Stimulated activated memory B cell treated with anti-CD40 and anti-IgM and Interleukin-4, amounts not matched to agents 10 μg/mL and 1 μg/mL and 100 μg/mL, for 72 hours (primary cell): ENCODE measurements at places on chromosomes 13 and 19.

DNA sequence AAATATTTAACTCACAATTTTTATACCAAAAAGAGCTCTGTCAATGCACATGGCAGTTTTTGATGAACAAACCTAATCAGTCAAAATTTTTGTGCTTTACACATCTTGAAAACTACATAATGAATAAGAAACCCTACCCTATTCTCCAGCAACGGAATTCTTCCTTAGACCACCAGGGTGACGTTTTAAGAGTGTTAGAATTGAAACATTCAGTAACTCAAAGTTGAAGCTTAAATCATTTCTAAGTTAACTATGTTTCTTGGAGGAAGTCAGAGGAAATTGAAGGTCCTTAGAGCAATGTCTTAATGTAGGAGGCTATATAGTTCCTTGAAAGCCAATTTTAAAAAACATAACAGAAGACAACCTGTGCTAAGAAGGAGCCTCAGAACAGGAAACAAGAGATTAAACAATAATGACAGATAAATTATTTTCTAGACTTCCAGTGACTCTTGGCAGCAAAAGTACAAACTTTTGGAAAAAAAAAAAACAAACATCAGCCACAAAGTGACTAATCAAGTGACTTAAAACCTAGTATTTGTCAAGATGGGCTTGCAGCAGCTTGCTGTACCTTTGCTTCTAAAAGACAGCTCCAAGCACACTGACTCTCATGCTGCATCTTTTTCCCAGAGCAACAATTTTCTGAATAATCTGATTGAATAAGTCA is 6.2 kb downstream of the SPRY2 start:
- no peak for ATAC-seq

DNA sequence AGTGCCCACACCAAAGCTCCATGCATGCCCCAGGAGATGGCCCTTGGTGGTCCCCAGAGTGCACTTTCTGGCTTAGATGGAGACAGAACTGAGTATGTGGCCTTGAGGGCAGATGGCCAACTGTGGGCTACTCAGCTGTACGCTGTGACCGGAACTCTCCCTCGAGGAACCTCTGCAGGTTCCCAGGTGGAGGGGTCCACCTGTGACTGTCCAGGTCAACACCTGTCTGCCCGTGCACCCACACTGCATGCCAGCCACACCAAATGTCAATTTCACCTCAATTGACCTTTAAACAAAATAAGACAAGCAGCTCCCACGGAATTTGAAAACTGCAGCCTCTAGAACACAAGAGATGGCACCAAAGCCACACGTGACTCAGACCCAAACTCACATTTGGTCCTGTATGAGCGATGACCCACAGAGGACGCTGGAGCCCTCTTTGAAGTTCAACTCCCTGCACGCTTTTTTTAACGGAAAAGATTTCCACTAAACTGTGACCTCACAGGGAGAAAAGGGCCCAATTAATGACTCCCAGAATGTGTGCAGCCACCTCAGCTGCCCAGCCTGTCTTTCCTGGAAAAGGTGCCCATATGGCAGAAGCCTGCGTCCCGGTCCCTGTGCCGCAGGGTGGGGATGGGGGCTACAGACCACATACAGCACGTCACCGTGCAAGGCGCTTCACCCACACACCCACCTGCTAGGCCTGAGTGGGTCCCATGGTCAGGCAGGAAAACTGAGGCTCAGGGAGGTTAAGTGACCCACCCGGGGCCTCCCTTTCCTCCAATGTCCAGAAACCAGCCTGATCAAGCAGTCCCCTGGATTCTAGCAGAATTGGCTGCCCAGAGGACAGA is 47.7 kb downstream of the KLF2 start:
- peak; percentile 3 for ATAC-seq

DNA sequence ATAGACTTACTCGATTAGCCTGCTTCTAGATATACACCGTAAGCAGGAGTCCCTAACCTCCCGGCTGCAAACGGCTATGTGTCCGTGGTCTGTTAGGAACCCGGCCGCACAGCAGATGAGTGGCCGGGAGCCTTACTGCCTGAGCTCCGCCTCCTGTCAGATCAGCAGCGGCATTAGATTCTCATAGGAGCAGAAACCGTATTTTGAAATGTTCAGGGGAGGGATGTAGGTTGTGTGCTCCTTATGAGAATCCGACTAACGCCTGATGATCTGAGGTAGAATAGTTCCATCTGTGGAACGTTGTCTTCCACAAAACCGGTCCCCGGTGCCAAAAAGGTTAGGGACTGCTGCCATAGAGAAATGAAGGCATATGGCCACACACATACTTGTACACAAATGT is 1491.9 kb downstream of the SLITRK5 start:
- no peak for ATAC-seq

- ATAC-seq = no peak
Measured at GRCh38 chr13:107005577-107005976, 437.6 kb upstream of the ARGLU1 start.

- ATAC-seq = peak; percentile 49
Measured at GRCh38 chr19:38851622-38852230, 1.9 kb upstream of the HNRNPL start.

GRCh38 chr19:15254547-15254946 is 22.3 kb upstream of the EPHX3 start:
- ATAC-seq = no peak

DNA sequence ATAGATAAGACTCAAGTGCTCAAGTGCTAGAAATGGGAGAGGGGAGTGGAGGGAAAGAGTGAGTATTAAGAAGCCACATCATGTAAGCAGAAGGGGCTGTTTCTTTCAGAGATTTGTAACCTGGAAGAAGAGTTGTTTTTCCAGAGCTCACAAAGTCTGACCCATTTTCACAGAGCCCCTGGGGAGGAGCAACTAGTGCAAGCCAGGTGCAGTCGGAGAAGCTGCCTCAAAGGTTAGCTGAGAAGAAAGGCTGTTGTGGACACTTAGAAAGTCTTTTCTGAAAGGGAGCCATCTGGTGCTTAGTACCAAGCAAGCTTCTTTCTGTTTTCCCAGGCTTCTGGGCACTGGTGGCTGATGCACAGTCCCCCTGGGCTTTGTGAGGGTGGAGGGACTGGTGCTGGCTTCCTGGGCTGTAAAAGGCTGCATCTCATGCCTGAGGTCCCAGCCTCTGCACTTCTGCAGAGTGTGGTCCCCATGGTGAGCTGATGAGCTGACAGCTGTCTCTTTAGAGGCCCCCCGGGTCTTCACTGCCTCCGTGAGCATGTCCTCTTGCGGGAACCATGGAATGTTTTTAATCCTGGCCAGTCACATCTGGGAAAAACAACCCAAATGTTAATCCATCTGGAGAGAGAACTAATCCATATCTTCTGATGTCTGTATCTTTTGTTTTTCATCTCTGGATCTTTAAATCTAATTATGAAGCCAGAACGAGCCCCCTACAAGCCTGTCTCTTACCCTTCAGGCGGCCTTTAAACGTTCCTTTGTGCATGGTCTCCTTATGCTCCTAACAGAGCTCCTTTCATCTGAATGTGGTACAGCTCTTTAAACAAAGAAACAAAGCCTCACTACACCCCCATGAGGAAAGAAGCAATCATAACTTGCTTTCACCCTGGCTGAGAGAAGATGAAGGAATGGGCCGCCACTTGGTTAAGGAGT is 40.2 kb downstream of the OLFM4 start:
- no peak for ATAC-seq

GRCh38 chr13:69793783-69794453 is 313.7 kb upstream of the ATXN8OS start:
- no peak for ATAC-seq

DNA sequence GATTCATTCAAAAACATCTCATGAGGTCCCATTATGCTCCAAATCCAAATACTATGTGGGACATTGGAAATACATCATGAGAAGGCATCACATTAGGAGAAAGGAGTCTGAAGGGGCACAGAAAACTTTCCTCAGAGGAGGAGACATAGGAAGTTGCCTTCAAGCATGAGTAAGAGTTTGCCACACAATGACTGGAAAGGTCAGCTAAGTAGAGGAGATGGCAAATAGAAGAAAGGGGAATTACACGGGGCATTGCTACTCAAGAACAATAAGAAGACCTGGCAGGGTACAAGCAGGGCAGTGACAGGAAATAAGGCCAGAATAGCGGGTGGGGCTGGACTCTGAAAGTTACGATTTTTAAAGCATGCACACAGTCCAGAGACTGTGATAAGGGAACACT is 231.6 kb downstream of the SPRY2 start:
- ATAC-seq = no peak

DNA sequence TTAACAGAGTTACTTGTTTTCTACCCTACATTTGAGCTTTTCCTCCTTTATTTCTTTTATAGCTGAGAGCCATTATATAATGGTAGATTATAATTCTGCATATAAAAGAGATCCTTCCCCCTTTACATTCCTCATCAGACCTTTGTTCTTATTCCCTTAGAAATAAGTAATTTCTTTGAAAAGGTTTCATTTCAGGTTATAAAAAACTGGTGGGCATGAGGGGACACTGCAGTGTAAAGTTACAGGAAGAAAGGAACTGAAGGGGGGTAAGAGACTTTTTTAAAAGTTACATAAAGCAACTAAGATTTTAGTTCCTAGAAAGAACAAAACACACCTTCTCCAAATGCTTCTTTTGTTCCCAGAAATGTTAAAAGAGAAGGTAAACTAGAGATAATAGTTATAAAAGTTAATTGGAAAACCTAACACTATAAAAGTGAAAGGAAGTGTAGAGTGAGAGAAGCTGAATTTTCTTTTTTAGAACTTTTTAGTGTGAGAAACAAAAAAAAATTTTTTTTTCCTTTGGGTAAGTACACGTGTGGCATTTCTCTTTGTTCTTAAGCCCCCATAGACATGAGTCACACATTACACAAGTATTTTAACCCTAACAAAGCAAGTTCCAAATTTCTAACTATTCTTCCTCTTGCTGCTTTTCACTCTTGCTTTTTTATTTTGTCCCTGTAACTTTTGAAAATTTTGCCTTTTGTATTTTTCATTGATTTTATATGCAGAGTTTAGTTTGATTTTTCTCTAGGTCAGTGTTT is 106.4 kb upstream of the MLNR start:
- ATAC-seq = no peak

GRCh38 chr19:953445-954271 is 27.8 kb downstream of the ARID3A start:
- no peak for ATAC-seq

DNA sequence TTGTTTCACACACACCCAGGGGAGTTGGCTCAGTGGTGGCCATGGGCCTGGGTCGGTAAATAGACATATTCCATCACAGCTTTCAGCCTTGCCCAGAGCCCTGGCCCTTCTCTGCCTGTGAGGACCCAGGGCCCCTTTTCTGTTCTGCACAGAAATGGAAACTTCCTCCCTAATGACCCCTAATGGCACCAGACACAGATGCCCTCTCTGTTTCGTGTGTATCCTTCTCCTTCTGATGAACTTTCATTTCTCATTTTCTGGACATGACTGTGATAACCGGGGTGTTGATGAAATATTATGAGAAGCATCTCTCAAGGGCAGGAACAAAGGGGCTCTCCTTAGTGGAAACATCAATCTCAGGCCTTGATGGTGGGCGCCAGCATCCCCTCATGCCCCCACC is 12.8 kb downstream of the LILRA1 start:
- peak; percentile 80 for ATAC-seq

DNA sequence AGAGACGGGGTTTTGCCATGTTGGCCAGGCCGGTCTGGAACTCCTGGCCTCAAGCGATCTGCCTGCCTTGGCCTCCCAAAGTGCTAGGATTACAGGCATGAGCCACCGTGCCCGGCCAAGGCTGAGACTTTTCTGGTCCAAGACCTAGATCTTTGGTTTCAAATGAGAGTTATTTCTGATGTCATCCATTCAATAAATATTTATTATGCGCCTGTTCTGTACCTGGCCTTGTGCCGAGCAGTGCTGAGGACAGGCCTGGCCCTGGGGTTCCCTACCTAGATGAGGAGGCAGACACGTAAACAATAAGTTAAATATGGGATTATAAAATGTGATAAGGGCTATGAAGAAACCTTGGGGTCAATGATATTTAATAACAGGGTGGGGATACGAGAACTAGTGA is 4.5 kb downstream of the RELB start:
- no peak for ATAC-seq

- no peak for ATAC-seq
Measured at GRCh38 chr13:34216256-34216655, 398.3 kb downstream of the RFC3 start.

- ATAC-seq = peak; percentile 75
Measured at GRCh38 chr19:1122972-1123363, 19.2 kb downstream of the GPX4 start.

DNA sequence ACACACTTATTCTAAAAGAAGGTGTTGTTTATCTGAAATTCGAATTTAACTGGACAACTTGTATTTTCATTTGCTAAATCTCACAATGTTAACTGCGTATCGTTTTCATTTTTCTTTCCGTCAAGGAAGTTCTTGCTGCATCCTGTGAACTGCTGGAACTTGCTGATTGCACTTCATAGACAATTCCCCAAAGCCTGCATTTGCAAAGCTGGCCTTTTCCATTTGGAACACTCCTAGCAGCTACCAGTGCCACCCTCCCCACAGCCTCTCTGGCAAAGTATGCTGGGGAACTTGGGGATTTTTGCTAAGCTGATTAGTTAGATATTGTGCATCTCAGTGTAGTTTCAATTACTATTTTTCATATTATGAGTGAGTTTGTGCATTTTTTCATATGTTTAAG is 20.4 kb upstream of the ARGLU1 start:
- no peak for ATAC-seq

DNA sequence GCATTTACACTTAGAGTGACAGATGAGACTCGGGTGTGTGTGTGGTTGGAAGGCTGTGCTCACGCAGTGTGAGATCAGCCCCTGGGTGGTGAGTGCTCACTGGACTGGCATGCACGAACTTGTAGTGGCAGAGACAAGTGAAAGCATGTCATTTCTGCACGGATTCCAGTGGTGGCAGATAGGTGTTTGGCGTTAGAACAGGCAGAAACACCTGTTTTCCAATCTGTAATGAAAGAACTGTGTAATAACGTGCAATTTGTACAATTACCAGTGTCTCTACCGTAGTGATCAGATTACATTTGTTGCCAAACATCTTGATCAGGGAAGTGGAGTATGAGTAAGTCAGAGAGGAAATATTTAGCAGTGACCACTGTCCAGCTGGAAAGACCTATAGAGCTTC is 8.2 kb downstream of the LAMP1 start:
- no peak for ATAC-seq

- ATAC-seq = no peak
Measured at GRCh38 chr19:5395556-5395955, 54.9 kb upstream of the PTPRS start.

- peak; percentile 57 for ATAC-seq
Measured at GRCh38 chr13:27960362-27961226, 8.5 kb downstream of the CDX2 start.

GRCh38 chr13:87779426-87779825 is 108.3 kb downstream of the SLITRK5 start:
- no peak for ATAC-seq

DNA sequence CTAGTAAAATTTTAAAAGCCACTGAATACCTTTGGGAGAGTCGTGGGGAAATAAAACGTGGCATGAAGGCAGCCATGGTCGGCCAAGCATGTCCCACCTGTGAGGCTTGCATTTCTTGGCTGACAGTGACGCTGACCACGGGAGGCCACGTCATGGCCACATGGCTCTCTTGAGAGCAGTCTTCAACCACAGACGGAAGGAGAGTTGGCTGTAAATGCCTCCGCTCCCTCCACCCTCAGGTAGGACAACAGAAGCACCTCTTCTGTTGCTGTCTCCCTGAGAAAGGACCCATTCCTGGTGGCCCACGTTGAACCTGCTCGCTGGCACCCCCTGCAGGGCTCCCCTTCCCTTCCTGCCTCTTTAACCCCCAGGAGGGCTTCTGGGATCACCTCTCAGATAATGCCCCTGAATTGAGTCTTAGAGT is 10.6 kb upstream of the LRRC25 start:
- peak; percentile 98 for ATAC-seq

- no peak for ATAC-seq
Measured at GRCh38 chr19:58227964-58228584, 640 bp upstream of the ZNF544 start.
